ENCODE measurements at places on chromosomes 5 and 9. TPM values are rescaled to one million over a fixed set of nuclear protein-coding genes. Genes with fewer than 3 reads are reported as not detected.

Gene NSG2
- not detected for total RNA-seq

Gene LRRC26
- total RNA-seq = not detected

Gene GDNF
- 0.35 TPM for total RNA-seq

Gene LRRC19
- total RNA-seq = not detected

Gene TRIM14
- total RNA-seq = 1.7 TPM
